ENCODE measurements at places on chromosomes 7 and 10.
A peak's percentile ranks its signal among the peaks of the same experiment; 100 is the strongest.

GRCh38 chr10:69742928-69743602, 58.6 kb upstream of the COL13A1 start:
- DNase-seq, result no peak

- DNase-seq, result no peak
These were observed 10.9 kb upstream of the AOAH start for GRCh38 chr7:36735172-36735571.

GRCh38 chr10:75428434-75429158, 2.8 kb upstream of the LRMDA start:
- no peak for DNase-seq

- no peak for DNase-seq
These were observed 84.6 kb downstream of the KMT2C start for GRCh38 chr7:152351168-152351567.

DNA sequence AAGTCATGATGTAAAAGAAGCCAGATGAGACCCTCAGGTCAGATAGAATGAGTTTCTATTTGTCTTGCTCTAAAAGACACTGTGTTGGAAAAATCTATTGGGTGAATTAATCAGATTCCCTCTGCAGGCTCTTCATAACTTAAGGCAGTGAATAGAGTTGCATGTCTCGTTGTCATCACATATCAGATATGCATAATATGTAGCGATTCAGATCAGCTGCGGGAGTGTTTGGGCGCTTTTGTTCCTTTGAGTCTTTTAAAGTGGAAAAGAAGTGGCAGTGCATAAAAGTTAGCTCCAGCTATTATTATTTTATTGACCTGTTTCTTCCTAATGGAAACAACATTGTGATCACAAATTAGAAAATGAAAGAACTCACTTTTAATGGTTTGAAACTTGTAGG, 84.4 kb downstream of the CDK14 start:
- no peak for DNase-seq

DNA sequence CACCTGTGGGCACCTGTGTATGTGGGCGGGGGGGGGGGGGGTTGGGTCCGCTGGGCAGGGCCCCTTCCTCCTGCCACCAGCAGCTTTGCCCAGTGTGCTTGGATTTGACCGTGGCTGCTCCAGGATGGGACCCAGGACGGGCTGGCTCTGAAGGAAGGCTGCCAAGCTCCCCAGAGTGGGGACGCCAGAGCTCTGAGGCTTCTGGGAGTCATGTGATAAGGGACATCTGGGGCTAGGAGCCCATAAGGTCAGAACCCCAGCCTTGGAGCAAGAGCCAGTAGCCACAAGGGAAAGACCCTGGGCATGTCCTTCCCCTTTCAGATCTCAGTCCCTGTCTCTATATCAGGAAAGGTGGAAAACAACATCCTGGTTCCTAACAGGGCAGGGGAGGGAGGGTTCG, 21.8 kb upstream of the AMZ1 start:
- DNase-seq, result no peak

- peak; percentile 62 for DNase-seq
These were observed 79.1 kb upstream of the MPP7 start for GRCh38 chr10:28381903-28382347.

DNA sequence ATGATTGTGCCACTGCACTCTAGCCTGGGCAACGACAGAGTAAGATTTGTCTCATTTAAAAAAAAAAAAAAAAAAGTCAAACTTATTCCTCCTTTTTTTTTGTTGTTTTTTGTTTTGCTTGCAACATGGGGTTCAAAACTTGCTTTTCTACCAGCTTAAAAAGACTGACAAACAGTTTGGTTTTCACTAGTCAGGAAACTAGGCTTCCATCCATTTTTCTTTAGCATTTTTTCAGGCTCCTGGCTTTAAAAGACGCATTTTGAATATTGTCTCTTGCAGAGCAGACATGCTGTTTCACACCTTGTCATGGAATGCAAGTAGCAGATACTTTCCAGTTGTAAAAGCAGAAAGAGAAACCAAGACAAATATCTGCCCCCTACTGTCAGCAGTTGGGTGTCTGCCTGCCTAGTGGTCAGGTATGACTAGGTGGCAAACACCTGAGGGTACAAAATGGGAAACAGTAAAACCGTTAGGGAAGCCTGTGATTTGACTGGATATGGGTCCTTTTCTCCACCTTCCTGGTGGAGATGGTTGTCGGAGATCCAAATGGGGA, 139.9 kb downstream of the CCDC71L start:
- no peak for DNase-seq

- DNase-seq, result no peak
These were observed 72.6 kb upstream of the LSM8 start for GRCh38 chr7:118111347-118111746.
